ENCODE measurements at places on chromosomes 3 and 15.

DNA sequence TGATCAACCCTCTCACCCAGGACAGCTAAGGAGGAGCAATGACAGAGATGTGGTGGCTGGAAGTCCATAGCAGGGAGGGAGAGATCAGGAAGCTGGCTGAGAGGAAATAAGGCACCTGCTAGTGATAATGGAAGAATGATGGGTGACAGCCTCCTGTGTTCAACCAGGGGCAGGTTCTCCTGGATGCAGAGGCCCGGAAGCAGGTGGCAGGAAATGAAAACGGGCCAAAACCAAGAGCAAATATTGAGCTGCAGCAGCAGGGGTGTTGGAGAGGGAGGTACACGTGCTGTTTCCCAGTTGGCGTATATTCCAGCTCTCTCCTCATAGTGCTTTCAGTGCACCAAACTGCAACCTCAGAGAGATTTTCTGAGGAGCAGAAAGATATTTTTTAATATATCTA is 213.4 kb upstream of the TBL1XR1 start:
- no peak for DNase-seq

- no peak for DNase-seq
Observed at GRCh38 chr15:33780011-33780768, 188.1 kb upstream of the CHRM5 start.

DNA sequence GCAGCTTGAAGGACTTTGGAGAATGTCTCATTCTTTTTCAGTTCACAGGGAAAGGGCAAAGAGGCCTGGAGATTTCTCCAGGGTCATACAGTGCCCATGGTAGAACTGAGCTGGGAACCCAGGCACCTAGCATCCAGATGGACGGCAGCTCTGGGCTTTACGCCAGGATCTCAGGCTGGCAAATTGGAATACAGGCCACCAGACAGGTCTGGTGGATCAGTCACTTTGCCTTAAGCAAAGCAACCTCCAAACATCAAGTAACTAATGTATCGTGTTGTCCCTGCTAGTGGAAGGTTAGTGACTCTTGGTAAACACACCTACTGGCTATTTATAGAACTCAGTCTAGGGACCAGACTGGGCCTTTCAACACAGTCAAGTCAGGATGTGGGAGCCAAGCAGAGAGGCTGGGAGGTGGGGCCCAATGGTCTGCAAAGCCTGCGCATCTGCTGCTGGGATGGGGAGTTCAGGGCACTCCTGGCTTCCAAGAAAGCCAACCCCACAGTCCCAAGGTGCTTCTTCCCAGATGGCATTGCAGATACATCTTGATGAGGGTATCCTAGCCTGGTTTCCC is 30.2 kb downstream of the RPLP1 start:
- no peak for DNase-seq

- no peak for DNase-seq
Observed at GRCh38 chr15:32738666-32739065, 20.9 kb downstream of the GREM1 start.

DNA sequence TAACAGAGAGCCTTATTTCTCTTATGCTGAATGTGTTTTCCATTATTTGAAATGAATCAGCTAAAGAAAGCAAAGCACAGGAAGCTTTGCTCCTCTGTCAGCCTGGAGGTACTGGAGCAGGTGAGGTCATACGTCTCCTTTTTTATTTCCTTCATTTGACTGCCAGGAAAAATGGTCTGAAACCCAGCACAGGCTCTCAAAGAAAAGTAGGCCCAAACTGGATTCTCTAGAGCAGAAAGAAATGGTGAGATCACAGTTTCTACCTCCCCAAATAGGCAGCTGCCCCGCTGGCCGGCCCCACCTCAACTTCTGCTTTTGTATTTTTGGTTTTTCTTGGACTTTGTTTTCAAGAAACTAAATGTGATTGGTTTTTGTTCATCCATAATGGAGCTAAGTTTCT is 95.1 kb downstream of the RPL39L start:
- no peak for DNase-seq

DNA sequence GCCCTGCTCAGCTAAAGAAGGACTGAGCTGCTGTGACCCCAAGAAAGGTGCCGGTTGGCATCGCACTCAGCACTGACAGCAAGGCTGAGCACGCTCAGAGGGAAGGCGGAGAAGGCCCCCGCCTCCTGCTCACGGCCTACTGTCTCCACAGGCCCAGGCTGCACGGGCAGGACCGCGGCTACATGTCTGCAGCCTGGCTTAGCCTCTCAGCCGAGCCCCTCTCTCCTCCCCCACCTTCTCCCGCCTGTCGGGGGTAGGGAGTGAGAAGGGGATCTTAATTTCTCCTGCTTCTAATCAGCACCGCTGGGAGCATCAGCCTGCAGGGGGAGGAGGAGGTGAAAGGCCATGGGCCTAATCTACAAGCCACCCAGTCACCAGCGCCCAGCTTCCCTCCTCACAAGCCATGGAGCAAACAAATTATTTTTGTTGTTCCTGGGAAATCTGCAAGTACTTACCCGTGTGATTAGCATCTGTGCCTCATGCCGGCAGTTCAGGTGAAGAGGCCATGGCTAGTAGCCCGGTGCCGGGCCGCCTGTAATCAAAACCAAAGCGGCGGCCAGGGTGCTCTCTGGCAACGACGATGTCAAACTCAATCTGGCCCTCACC is 68.1 kb downstream of the EPHB3 start:
- no peak for DNase-seq

- no peak for DNase-seq
Observed at GRCh38 chr3:20055020-20055775, 15.0 kb downstream of the KAT2B start.

- DNase-seq: no peak
Observed at GRCh38 chr3:177333533-177334520, 136.5 kb upstream of the TBL1XR1 start.

GRCh38 chr15:47258521-47258920 is 458.8 kb upstream of the SEMA6D start:
- DNase-seq: no peak

DNA sequence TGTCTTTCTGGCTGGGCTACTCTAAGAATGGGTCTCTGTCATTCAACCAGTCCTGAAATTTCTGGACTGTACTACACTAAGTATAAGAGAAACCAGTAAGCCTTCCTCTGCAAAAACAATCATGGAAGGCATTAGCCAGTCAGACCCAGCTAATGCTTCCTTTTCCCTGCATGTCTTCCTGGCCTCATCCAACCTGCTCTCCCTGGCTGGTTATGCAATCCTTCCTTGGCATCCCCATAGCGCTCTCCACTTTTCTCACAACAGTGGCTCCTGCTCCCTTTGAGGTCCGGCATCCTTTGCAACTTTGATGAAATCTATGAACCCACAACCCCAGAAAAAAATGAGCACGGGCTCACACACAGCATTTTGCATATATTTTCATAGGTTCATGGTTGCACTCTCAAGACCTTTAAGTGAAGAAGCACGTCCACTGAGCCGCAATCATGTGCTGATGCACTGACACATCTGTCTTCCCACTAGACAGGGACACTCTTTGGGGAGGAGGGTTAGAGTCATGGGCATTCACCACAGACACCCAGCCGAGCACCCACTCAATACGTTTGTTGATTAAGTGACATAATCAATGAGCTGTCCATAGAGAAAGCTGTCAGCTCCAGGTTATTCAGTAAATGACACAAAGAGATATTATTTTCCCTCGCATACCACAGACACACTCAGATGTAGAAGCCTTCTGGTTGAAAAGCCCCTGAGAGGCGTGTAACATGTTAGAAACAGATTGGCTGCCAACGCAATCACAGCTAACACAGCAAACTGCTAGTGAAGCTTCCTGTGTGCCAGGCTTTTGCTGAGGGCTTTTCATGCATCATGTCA is 66.7 kb downstream of the PLD1 start:
- DNase-seq: no peak

GRCh38 chr15:41279535-41280283 is 48.6 kb downstream of the CHP1 start:
- no peak for DNase-seq

- DNase-seq: peak; percentile 26
Observed at GRCh38 chr3:141529717-141530414, 43.0 kb downstream of the RASA2 start.

- DNase-seq: no peak
Observed at GRCh38 chr15:59941612-59942011, 62.5 kb upstream of the FOXB1 start.

GRCh38 chr15:63835211-63835568 is 1.4 kb upstream of the HERC1 start:
- DNase-seq: no peak

Data from COLO829 (cell line).